Esophagus muscularis mucosa (tissue), 4 donors: ENCODE measurements at places on chromosomes 3 and 15. TPM values are rescaled to one million over a fixed set of nuclear protein-coding genes. Genes with fewer than 3 reads are reported as not detected.

DNA sequence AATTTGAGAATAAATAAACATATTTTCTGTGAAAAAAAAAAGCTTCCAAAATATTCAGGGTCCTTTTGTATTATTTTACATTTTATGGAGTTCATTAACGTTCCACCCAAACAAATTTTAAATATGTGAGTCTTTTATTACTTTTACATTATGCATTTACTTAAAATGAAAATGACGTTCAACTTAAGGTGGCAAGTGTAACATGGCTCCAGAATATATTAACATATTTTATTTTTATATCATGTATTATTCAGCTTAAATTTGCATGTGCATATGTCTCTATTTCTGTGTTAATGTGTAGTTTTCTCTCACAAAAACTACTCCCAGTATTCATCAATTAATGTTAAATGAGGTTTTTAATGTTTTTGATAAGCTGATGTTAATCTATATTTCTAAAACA lies 243.6 kb upstream of the CNTN3 start:
- no peak for DNase-seq

DNA sequence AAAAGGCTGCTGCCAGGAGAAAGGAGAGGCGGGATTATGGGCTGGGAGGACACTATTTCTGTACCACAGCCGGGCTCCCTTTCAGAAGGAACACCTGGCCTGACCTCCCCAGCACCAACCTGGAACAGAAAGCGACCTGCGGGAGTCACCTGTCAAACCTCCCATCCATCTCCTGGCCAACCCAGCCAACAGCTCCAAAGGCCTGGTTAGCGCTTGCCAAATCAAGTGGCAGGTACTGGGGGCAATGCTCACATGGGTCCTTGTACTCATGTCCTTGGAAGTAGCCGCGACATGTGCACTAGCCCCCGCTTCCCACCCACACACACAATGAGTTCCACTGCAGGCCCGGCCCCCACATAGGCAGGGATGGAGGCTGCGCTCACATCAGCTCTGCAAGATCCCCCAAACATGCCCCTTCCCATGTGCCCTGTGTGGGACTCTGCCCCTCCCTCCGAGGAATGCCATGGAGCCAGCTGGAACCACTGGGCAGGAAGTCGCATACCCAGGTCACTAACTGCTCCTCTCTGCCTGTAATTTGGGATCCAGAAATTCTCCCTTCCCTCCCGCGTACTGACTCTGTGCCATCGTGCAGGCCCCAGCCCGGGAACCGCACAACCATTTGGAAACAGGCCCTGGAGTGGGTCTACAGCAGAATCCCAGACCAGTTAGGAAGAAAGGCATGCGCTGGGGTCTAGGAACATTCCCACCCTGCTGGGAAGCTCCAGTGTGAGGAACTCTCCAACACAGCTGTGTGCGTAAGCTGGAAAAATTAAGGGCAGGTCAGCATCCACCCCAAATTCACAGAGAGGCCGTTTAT lies 98.9 kb downstream of the LRIG1 start:
- no peak for DNase-seq

Gene DGKG
- 114 TPM for total RNA-seq

GRCh38 chr3:190038050-190038933 lies 82.4 kb downstream of the P3H2 start:
- no peak for DNase-seq

GRCh38 chr3:122091602-122092295 lies 36.6 kb downstream of the CD86 start:
- DNase-seq, result no peak

DNA sequence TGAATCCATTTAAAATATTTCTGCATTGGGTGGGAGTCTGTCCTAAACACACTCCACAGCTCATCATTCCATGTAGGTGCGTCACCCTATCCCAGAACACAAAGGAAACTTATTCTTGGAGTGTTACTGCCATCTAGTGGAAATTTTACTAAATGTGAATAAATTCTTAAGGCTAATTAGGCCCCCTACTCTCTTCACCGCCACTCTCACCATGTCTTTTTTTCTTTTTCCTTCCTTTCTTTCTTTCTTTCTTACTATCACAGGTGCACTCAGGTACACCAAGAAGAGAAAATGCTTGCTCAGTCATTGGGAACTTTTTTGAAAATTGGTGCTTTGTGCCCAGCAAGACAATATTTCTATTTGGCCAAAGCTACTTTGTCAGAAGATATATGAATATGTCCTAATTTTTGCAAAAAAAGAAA lies 26.4 kb upstream of the ATP8B4 start:
- DNase-seq, result no peak

DNA sequence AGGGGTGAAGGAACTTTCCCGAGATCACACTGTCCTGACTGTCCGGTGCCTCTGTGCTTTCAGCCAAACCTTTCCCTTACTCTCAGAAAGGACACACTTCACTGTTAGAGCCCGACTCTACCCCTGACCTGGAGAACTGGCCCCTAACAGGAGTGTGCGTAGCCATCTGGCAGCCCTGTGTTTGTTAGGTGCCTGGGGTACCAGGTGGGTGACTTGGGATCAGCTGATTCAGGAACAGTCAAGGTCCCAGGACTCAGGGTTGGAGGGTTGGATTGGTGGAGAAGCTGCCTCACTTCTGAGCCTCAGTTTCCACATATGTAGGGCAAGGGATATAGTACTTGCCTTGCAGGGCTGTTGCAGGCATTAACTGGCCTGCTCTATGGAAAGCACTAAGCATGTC lies 98.3 kb upstream of the SLC6A11 start:
- no peak for DNase-seq

Gene SNURF
- 3.6 TPM for total RNA-seq

Gene LSAMP
- total RNA-seq, result 2.0 TPM

Gene WDR93
- 0.42 TPM for total RNA-seq

- no peak for DNase-seq
Observed at GRCh38 chr3:179603831-179604230, 607 bp downstream of the MRPL47 start.

GRCh38 chr3:104556372-104557078 lies 810.2 kb upstream of the ALCAM start:
- no peak for DNase-seq

GRCh38 chr3:126057501-126057819 lies 26.5 kb downstream of the SLC41A3 start:
- DNase-seq, result no peak

- no peak for DNase-seq
Observed at GRCh38 chr3:26590919-26591484, 31.6 kb upstream of the LRRC3B start.
